ENCODE measurements at places on chromosomes 5 and 9.

DNA sequence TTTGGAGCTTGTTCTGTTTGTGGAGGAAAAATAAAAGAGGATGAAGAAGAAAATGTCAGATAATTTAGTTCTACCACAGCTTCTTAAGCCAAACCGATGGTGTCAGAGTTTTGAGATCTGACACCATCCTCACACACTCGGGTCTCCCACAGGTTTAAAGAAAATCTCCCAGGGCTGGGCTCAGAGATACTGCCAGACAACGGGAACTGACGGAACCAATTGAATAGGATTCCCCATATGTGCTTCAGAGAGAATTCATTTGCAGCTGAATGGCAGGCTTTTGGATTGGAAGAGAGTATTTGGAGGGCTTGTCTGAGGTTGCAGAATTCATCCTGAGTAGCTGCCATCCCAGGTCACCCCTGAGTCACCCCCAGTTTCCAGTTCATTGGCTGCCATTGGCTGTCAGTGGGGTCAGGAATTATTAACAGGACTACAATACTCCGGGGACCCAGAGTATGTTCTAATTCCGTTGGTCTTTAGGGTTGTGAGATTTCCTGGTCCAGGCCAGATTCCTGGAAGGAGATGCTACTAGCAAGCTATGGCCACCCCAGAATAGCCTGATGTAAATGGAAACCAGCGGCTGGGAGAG is 131.3 kb downstream of the PDZD2 start:
- no peak for DNase-seq
- H3K27ac ChIP-seq: no peak overlapping the region
- H3K4me3 ChIP-seq: no peak overlapping the region
- no peaks in the 10 kb centered on the region for H3K27me3 ChIP-seq

- H3K4me1 ChIP-seq: no peaks in the 10 kb centered on the region
- no peak overlapping the region for H3K27ac ChIP-seq
- H3K4me3 ChIP-seq: no peak overlapping the region
- no peaks in the 10 kb centered on the region for H3K27me3 ChIP-seq
Observed at GRCh38 chr5:154900066-154900465, 37.9 kb downstream of the GEMIN5 start.

DNA sequence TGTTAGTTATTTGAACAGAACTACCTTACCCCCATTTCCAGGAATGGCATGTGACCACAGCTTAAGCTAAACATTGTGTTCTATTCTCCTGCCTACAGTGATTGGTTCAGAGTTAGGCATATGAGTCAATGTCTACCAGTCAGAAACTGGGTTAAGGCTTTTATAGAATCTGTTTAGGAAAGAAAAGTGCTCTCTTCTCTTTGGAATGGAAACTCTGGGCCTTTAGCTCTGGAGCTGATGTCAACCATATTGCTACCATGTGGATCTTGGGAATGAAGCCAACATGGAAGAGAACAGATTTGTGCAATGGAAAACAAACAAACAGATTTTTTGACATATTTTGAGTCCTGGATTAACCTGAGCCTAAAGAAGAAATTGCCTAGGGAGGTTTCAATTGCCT is 488.9 kb upstream of the TNC start:
- no peaks in the 10 kb centered on the region for H3K36me3 ChIP-seq
- no peak overlapping the region for H3K27ac ChIP-seq
- no peak overlapping the region for H3K4me3 ChIP-seq
- no peaks in the 10 kb centered on the region for H3K4me1 ChIP-seq

GRCh38 chr5:6747103-6747502 is 33.9 kb downstream of the TENT4A start:
- peaks cover 100% of the 10 kb centered on the region for H3K36me3 ChIP-seq
- no peak for DNase-seq
- peaks cover 3% of the 10 kb centered on the region for H3K4me1 ChIP-seq
- no peak overlapping the region for H3K27ac ChIP-seq
- no peak overlapping the region for H3K4me3 ChIP-seq
- no peaks in the 10 kb centered on the region for H3K27me3 ChIP-seq

GRCh38 chr9:447230-448025 is 232.8 kb downstream of the DOCK8 start:
- H3K36me3 ChIP-seq: no peaks in the 10 kb centered on the region
- peaks cover 7% of the 10 kb centered on the region for H3K4me1 ChIP-seq
- no peak for DNase-seq
- H3K27me3 ChIP-seq: no peaks in the 10 kb centered on the region
- H3K4me3 ChIP-seq: no peak overlapping the region
- H3K27ac ChIP-seq: no peak overlapping the region

GRCh38 chr9:93053781-93054331 is 4.6 kb upstream of the SUSD3 start:
- no peak for DNase-seq
- H3K27me3 ChIP-seq: peaks cover 55% of the 10 kb centered on the region
- no peak overlapping the region for H3K27ac ChIP-seq
- no peaks in the 10 kb centered on the region for H3K36me3 ChIP-seq

GRCh38 chr5:116998024-116998423 is 423.4 kb upstream of the SEMA6A start:
- no peaks in the 10 kb centered on the region for H3K4me1 ChIP-seq
- H3K27me3 ChIP-seq: no peaks in the 10 kb centered on the region
- H3K36me3 ChIP-seq: no peaks in the 10 kb centered on the region
- no peak for DNase-seq

All from neuronal stem cell (in vitro differentiated cells).